ENCODE measurements at places on chromosomes 2 and 18. TPM values are rescaled to one million over a fixed set of nuclear protein-coding genes. Genes with fewer than 3 reads are reported as not detected.

The NOSTRIN gene
- not detected for total RNA-seq

The SFTPB gene
- total RNA-seq, result not detected

The IL1RL1 gene
- total RNA-seq, result 0.71 TPM

The SUCLG1 gene
- 69.0 TPM for total RNA-seq

The HTR2B gene
- 0.10 TPM for total RNA-seq

The TMBIM1 gene
- total RNA-seq, result 107 TPM

The LYG2 gene
- total RNA-seq, result not detected

The CLHC1 gene
- total RNA-seq, result 7.5 TPM

The MARCO gene
- not detected for total RNA-seq

The SP9 gene
- not detected for total RNA-seq

The REG1A gene
- not detected for total RNA-seq

The PROM2 gene
- 0.18 TPM for total RNA-seq

The LRRC30 gene
- total RNA-seq, result not detected

The SEMA4C gene
- total RNA-seq, result 22.2 TPM

The TLK1 gene
- total RNA-seq, result 74.9 TPM

The NEU2 gene
- total RNA-seq, result not detected

The GAREM2 gene
- total RNA-seq, result 1.6 TPM

The PELI1 gene
- 45.0 TPM for total RNA-seq

The RHBDD1 gene
- 38.1 TPM for total RNA-seq

The NAPG gene
- 36.9 TPM for total RNA-seq

The ANKRD44 gene
- 214 TPM for total RNA-seq

The ABCA12 gene
- total RNA-seq, result not detected

The ZSWIM2 gene
- total RNA-seq, result not detected

The GPR39 gene
- not detected for total RNA-seq

The DYNAP gene
- not detected for total RNA-seq

The UPP2 gene
- total RNA-seq, result not detected

The NXPH2 gene
- not detected for total RNA-seq

The LCT gene
- 0.08 TPM for total RNA-seq

The CNGA3 gene
- not detected for total RNA-seq

The WDR75 gene
- 34.0 TPM for total RNA-seq

The TYW5 gene
- total RNA-seq, result 11.2 TPM

The RBM44 gene
- 0.75 TPM for total RNA-seq

The SCN2A gene
- not detected for total RNA-seq

The POMC gene
- 3.0 TPM for total RNA-seq

The FAP gene
- not detected for total RNA-seq

The AQP12A gene
- not detected for total RNA-seq

The ATP6V1C2 gene
- total RNA-seq, result not detected

The GEN1 gene
- 38.6 TPM for total RNA-seq

The ONECUT2 gene
- total RNA-seq, result not detected

The CD207 gene
- not detected for total RNA-seq

The DSG4 gene
- not detected for total RNA-seq

The AP1S3 gene
- 6.4 TPM for total RNA-seq

The CFAP65 gene
- not detected for total RNA-seq

The CDK5R2 gene
- not detected for total RNA-seq

The MSTN gene
- total RNA-seq, result not detected

The CHRND gene
- total RNA-seq, result not detected

The GBX2 gene
- total RNA-seq, result not detected

The CRIM1 gene
- total RNA-seq, result 5.4 TPM

The CNDP1 gene
- total RNA-seq, result not detected

The HDHD2 gene
- 35.2 TPM for total RNA-seq

The BOLL gene
- not detected for total RNA-seq

The TEKT4 gene
- total RNA-seq, result not detected

Measured in activated CD4-positive, alpha-beta memory T cell treated with anti-CD3 and anti-CD28 coated beads, Interleukin-2, amount 10 ng/mL, durations not matched to agents 7 days and 5 days (primary cell).